ENCODE measurements at places on chromosomes 3 and 15.

GRCh38 chr15:89408372-89409183 lies 74.0 kb upstream of the POLG start:
- DNase-seq, result no peak

DNA sequence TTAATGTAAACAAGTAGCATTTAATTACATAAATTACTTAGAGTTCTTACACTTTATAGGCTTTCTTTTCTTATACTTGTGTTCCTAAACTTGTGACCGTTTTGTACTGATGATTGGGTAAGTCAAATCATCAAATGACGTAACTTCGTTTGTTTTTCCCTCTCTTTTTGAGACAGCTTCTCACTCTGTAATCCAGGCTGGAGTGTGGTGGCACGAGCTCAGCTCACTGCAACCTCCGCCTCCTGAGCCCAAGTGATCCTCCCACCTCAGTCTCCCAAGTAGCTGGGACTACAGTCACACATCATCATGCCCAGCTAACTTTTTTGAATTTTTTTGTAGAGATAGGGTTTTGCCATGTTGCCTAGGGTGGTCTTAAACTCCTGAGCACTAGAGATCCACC lies 226.0 kb downstream of the TCF12 start:
- DNase-seq, result no peak

GRCh38 chr15:51312166-51313073 lies 26.0 kb downstream of the CYP19A1 start:
- no peak for DNase-seq

DNA sequence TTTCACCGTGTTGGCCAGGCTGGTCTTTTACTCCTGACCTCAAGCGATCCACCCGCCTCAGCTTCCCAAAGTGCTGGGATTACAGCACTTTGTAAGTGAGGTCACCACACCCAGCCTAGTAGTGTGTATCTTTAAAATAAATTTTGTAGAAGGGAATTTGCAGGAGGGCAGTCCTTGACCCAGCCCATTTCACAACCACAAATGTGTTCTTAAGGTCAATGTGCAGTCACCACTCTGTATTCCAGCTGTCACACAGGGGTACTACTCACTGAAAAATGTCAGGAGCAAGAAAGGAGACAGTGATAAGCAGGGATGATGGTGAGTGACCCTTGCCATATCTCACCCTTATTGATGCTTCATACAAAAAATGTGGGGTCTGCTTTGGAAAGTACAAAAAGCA lies 98.5 kb downstream of the FRMD5 start:
- no peak for DNase-seq

- no peak for DNase-seq
Measured at GRCh38 chr3:107796791-107797190, 274.0 kb downstream of the BBX start.

GRCh38 chr3:179898024-179898423 lies 138.7 kb downstream of the PEX5L start:
- no peak for DNase-seq

- no peak for DNase-seq
Measured at GRCh38 chr3:13711911-13712650, 163.2 kb downstream of the FBLN2 start.

DNA sequence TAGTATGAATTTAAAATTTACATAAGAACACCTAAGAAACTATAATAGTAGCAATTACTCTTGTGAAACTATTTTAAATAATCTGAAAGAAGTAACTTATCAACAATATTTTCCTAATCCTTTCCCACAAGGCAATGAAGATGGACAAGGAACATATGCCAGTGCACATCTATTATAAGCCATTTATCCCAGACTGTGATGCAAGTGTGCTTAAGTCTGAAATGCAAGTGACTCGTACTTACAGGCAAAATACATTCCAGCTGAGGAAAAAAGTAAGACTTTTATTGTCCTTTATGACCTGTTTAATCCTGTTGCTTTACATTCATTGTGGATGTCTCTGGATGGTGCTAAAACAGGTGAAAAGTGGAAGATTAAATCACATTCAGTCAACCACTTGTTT lies 709.4 kb downstream of the ZNF385D start:
- DNase-seq, result no peak

- no peak for DNase-seq
Measured at GRCh38 chr3:133426721-133427120, 26.9 kb downstream of the BFSP2 start.

- no peak for DNase-seq
Measured at GRCh38 chr3:124396339-124396950, 333.8 kb upstream of the UMPS start.

GRCh38 chr15:67094001-67094826 lies 28.8 kb downstream of the SMAD3 start:
- no peak for DNase-seq

DNA sequence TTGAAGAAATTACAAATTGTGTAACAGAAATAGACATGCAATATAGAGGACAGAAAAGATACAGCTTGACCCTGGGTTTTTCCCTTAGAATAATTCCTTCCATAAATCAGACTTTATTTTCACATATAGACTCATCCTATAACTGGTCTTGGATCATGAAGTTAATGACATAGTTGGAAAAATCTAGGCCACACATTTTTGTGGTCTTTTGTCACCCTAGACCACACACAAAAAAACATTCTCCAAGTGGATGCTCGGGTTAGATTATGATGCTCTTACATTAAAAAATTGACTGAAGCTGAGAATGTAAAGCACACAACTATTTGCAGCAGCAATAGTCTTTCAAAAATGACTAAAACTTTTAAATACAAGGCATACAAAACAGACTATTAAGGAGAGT lies 7.5 kb upstream of the PLA2G4D start:
- no peak for DNase-seq

DNA sequence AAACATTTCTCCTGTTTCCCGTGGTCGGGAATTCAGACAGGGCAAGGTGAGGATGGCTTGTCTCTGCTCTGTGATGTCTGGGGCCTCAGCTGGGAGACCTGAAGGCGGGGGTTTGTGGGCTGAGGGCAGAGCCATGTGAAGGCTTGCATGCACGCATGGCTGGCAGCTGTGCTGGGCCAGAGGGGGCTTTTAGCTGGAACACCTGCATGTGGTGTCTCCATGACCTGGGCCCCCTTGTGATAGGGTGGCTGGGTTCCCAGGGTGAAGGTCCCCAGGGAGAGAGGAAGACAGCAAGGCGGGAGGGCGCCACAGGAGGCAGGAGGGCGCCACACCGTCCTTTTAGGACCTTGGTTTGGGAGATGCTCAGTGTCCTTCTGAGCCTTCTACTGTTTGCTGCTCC lies 101.6 kb upstream of the PRR23E start:
- DNase-seq, result no peak

GRCh38 chr15:91408476-91409076 lies 308.5 kb downstream of the SV2B start:
- DNase-seq, result no peak

DNA sequence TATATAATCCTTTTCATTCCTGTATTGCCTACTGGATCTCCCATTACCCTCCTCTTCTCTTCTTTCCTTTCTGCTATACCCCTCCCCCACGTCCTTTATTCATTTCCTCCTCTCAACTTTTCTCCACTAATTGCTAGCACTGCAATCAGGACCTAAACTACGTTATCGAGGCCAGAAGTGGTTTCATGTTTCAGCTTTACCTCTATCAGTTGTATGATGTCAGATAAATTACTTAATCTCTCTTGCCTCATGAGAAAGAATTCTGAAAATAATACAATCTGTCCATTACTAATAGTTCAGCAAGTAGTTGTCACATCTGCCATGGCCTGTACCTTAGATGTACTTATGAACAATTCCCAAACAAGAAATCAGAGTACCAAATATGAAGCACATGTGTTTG lies 10.6 kb downstream of the POPDC2 start:
- no peak for DNase-seq

DNA sequence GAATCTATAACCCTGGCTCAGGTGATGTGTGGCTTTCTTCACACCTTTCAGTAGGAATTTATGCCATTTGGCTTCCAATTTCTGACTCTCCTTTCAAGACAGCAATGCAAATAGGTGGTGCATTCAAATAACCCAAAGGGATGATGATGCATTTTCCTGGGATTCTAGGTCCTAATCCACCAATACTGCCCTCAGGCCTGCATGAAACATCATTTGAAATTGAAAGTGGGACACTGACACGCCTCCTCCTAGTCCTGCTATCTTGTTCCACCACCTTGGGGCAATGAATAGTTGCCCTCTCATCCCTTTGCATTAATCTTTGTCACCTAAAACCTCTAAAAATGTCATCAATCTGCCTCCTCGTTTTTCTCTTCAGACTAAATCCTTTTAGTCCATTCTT lies 198.4 kb upstream of the ST8SIA2 start:
- no peak for DNase-seq

DNA sequence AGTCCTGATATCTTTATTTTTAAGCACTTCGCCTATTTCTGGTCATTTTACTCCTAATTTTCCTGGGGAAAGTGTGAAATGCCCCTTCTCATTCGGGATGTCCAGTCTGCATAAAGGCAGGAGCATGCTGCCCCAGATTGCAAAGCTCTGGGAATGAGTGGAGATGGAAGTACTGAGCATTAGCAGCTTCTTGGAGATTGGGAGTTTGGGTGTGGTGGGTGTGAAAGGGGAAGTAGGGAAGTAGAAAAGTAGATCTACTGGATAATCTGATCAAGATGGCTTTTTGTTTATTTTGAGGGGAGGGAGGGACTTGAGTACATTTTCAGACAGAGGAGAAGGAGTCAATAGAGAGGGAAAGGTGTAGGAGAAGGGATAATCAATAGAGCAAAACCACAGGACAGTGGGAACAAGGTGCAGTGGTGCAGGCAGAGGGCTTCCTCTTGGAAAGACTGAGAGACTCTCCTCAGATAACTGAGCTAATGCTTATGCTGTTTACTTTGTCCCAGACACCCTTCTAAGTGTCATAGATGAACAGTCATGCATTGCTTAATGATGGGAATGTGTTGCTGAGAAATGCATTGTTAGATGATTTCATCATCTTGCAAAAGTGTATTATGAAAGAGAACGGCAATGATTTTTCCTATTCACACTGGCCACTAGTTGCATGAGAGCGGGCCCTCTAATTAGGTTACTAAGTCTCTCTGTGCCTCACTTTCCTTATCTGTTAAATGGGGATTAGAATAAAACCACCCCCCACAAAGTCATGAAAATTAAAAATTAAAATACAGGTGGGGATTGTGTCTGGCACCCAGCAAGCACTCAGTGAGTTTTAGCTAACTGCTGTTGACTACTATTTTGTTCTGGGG lies 45.5 kb downstream of the PHLDB2 start:
- no peak for DNase-seq

DNA sequence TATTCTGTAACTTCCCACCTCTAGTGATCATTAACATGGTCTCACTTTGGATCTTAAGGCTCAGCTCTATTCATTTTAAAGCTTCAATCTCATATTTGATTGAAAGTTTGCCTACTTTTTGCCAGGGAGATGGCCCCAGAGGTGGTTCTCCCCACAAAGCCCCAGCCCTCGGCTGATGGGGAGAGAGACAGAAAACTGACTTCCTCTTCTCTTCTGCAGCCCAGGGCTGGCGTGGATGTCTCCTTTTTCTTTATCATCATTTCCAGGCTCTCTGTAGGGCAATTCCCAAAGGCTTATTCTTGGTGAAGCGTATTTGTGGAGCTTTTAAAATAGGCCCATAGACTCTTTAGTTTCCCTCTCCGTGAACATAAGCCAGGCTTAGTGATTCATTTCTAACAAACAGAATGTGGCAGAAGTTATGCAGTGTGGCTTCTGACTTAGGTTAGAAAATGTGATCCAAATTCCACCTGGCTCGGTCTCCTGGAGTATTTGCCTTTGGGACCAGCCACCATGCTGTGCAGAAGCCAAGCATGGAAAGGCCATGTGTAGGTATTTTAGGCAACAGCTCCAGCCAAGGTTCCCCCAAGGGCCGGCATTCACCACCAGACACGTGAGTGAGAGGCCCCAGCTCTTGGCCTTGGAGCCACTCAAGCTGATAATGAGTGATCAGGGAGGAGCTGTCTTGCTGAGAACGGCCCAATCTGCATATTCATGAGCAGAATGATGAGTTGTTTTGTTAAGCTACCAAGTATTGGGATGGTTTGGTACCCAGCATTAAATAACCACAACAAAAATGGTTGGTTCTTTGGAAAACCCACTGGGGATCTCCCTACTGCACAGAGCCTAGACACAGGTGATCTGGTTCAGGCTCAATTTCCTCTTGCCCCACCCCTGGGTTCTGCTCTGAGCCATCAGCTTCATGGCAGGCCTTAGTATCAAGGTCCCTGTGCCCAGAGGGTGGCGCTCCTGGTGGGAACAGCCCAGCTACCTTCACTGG lies 353.2 kb upstream of the PROK2 start:
- no peak for DNase-seq

- DNase-seq, result no peak
Measured at GRCh38 chr3:149476225-149476624, 1.7 kb downstream of the TM4SF4 start.

DNA sequence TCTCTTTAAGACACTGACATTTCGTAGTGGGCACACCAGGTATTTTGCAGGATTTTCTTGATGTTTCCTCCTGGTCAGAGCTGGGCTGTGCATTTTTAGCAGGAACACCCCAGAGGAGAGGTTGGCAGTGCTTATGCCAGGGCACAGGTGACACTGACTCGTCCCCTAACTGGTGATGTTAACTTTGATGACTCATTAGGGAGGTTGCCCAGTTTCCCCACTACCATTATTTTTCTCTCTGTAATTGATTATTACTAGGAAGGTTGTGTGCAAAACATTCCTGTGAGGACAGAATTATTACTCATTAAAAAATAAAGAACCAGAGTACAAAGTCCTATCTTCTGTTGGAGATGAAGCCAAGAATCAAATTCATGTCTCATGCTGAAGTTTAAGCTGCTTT lies 394.5 kb downstream of the GABRG3 start:
- no peak for DNase-seq

Measured in putamen (tissue), 1 donor.